ENCODE measurements at places on chromosomes 7 and 10.

DNA sequence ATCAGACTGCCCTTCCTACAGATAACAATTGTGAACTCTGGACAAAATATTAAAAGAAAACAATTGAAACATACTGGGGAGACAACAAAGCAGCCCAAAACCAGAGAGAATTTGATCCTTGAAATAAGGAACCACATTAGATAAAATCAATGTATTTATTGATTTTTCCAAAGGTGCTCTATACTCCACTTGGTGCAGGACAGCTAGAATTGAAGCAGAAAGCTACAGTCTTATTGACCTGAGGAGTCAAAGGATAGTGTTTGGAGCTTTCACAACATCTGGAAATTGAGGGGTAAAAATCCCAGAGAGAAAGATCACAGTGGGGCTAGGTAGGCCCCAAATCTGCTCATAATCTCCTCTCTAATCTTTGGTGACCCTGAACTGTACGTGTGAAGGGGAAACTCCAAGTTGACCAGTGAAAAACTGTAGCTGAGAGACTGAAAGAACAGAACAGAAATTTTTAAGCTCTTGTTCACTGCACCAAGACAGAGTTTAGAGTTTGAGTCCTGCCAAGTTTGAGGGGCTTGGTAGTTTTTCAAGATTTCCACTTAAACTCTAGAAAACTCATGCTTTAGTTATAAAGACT lies 70.2 kb downstream of the SAMD9 start:
- DNase-seq: no peak

- no peak for DNase-seq
Measured at GRCh38 chr10:52387744-52388143, 73.7 kb downstream of the DKK1 start.

DNA sequence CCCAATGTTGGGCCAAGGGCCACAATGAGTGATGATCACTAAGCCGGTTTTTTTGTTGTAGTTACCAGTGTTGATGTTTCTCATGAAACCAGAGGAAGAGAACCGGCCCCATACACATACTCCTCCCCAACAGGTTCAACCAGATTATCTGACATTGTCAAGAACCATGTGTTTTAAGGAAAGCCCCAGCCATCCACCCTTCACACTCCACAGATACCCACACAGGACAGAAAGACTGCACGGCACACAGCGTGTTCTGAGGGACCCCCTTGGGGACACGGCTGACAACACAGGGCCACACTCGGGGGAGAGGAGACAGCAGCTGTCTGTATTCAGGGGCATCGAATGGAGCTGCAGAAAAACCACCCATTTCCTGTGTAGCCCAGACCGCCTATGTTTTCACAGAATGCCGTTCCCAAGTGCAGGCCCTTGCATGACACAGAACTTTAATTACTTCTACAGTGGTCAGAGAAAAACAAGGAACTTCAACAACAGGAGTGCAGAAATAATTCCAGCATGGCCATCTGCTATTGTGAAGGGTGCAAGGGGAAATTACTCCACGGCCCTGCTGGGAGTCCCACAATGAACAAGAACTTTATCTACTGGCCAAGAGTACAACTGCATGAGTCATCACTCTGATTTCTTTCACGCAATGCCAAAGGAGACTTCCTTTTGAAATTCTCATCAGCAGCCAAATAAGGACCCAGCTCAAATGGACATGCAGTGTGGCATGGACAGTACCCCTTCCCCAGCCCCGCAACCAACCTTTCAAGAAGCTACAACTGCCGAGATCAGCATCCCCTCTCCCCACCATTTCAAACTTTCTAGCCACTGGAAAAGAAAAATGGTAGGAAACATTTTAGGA lies 2.3 kb downstream of the KLF6 start:
- DNase-seq: peak; percentile 19

DNA sequence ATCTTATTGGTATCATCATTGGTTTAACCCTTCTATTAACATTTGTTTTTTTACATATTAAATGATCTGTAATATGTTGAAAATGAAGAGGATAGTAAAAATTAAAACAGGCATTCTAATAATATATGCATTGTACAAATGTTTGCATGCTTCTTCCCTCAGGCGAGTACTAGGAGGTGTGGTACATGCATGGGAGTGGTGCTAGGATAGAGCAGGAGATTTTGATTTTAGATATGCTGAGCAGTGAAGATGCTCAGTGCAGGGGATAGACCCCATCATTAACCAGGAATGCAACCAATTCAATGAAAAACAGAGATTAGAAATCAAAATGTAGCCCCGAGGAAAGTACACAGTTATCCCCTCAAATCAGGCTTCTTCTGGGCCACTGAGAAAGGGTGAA lies 916.4 kb downstream of the LRMDA start:
- no peak for DNase-seq

GRCh38 chr7:30922596-30922995 lies 10.9 kb downstream of the AQP1 start:
- DNase-seq: no peak

DNA sequence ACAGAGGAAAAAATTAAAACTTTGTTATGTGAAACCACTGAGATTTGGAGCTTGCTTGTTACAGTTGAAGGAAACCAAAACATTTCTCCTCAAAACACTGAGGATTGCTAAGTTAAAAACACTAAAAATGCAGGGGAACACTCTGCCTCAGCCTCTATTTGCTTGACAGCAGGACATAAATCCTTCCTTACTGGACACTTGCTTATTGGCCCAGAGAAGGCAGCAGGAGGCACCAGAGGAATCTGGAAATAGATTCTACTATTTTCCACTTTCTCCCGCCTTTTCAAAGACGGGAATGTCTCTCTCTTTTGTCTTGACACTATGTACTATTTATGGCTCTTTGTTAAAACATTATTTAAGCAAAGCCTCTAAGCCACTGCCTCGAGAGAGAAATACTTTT lies 67.9 kb downstream of the MTURN start:
- DNase-seq: no peak

GRCh38 chr10:35758076-35758475 lies 116.0 kb upstream of the FZD8 start:
- DNase-seq: no peak

DNA sequence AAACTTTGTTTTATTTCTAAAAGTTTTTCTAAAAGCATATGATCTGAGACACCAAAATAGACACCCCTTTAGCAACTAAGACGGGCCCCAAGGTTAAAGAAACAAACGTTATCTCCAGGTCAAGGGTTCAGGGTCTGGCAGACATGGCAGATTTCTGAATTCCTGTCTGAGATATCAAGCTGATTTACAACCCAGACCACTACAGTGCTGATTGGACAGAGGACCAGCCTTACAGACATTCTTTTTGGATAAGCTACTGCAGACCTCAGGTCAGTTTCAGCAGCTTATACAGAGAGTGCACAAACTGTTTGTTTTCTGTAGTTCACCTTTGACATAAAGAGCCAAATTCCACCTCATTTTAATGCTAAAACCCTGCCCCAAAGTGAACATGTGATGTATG lies 34.8 kb downstream of the SVOPL start:
- DNase-seq: no peak

GRCh38 chr7:10756981-10757380 lies 216.7 kb upstream of the PHF14 start:
- DNase-seq: no peak

DNA sequence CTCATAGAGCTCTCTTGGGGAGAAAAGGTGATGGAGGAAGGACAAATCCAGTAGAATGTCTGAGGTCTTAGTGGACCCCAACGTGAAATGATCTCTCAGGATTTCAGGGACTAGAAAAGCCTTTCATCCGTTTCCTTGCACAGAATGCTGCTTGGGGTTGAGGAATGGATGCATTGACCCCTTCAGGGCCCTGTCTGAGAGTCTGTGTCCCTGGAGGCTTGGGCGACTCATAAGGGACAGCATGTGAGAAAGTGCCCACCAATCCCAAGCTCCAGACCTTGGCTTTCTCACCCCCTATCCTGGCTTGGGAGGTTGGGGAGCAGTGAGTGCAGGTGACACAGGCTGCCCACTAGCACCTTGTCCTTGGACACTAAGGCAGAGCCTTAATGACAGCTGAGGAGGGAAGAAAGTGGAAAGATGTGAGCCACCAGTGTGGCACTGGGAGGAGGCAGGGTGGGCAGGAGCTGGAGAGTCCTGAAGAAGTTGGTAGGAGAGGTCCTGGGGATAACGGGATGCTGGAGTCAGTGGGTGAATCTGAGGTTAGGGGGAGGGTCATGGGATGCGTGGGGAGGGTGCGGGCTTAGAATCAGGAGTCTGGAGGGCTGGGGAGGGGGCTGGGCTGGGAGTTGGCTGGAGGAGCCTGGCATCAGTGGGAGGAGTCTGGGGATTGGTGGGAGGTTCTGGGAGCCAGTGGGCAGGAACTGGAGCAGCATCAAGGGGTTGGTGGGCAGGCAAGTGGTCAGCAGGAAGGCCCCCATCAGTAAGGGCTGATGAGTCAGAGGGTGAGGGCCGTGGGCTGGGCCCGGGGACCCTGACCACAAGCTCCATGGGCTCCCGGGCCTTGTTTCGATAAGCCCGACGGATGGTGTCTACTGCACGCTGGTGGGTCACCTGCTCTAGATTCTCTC lies 8.6 kb downstream of the LZTS2 start:
- no peak for DNase-seq

DNA sequence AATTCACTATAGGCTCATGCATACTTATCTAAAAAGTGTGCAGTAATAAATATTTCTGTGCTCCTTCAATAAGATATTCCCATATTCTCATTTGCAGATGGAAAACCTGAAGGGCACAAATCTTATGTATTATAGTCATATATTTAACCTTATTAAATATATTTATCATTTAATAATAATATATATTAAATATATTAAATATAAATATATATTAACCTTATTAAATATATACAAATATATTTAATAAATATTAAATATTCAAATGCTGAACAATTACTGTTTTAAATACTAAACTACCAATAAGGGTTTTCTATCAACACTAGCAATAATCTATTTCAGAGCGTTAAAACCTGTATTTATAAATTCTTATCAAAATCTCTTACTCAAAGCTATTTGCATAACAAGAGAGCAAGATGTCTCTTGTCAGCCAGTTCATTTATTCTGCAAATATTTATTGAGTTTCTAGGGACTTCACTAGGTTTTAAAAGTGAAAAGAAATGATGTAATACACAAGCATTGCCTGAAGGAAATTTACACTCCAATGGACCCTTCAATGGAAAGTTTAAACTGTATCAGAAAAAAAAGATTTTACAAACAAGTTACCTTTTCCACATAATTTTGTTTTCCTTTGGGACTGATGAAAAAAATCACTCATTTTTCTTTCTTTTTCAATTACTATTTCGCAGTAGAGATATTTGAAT lies 159.2 kb downstream of the AGMO start:
- DNase-seq: no peak

DNA sequence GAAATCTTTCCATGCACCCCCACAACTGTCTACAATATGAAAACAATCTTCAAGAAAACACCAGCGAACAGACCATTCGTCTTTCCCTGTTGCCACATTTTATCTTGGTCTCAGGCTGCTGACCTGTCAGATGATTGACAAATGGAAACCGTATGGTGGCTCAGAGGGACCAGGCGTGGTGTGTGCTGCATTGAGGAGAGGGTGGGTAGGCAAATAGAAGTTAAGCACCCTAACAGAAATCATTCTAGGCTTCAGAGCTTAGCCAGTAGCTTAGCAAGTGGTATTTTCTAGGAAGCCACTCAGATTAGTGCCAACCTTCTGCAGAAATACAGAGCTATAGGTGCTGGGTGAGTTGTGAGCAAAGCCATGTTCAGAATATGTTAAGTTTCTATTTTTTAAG lies 114.9 kb downstream of the DPP6 start:
- no peak for DNase-seq

GRCh38 chr10:30748152-30748973 lies 118.8 kb upstream of the LYZL2 start:
- DNase-seq: no peak

DNA sequence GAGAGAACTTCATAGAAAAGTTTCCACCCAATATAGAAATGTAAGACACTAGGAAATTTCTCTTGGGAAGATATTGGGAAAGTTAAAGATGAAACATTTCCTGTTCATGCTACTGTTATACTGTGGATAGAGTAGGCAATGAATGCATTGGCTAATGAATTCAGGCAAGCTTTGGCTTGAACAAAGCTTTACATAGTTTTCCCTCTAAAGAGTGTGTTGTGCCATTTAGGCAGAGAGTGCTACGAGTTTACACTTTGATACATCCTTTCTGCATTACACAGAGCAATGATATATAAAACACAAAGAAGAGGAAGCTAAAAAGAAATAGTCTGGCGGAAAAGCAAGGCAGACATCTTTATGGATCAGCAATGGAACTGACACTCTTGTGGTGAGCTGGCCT lies 125.9 kb upstream of the SHH start:
- DNase-seq: no peak

DNA sequence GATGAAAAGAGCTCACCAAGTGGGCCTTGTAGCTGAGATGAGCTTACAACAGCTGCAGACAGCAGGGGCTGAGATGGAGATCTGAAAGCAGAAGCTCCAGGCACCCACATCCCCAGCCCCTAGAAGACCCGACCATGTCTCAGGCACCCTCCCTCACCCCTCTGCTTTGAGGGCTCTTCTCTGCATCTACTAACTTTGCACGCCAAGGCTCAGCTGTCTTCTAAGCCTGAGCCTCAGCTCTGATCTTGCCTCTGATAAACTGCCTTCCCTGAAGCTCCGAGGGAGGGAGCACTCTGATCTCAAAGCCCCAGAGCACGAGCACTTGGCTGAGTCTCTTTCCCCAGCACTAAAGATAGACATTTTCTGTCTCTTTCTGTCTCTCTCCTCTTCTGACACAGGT lies 42.0 kb downstream of the ANXA8 start:
- no peak for DNase-seq

DNA sequence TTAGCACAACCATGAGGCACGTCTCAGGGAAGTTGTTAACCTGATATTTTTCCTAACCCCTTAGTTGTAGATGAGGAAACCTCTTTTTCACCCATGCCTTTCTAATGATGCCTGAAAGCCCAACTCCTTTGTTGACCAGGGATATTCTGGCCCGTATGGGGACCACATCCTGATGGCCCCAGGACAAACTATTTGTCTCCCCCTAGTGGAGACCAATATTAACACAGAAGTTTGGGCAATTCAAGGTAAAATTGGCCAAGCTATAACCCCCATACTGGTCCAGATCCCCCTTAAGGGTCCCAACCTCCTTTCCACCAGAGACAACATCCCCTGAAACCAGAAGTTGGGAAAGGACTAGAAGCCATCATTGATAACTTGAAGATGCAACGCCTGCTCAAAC lies 893.3 kb downstream of the SORCS1 start:
- DNase-seq: no peak

DNA sequence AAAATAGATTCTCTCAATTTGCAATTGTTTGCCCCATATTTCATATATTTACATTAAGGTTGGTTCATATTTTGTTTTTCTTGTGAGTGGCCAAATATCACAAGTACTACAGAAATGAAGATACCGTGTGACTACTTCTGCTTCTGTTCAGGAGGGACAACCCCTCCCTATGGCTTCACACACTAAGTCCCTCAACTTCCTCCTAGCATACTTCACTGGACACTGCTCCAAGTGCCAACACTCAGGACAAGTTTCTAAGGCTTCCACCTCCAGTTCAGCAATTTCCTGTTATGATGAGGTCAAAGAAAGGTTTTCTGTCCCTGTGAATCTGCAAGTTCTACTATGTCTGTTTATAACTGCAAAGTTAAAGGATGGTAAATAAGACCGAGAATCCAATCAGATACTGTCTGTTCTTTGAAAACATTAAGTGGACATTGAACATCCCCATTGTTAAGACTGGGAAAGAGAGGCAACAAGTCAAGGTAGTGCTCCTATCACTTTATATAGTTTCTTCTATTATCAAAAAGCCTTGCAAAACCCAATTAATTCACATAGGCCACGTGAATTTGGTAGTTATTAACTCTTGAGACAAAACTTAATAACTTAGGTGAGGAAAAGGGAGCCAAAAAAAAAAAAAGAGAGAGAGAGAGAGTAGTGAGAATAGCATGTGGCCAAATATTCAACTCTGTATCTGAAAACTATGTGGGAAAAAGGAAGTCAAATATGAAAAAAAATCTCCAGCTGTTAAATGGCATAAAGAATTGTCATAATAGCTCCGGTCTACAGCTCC lies 81.3 kb upstream of the DKK1 start:
- DNase-seq: no peak

Data from esophagus squamous epithelium (tissue), 5 donors.